ENCODE measurements at places on chromosomes 2 and 18.

DNA sequence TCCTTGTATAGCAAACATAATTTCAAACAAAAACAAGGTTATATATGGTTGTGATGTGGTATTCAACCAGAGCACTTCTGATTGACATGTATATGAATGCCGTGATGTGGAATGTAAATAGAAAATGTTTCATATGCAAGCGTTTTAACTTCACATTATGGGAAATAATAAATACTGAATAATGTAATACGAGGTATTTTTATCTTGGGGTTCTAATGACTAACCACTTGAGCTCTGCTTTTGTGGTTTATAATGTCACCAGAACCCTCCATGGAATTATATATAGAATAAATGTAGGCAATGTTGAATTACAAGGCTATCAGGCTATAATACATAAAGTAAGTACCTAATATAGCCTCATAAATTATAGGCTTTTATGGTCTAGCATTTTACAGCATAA lies 72.4 kb downstream of the ZNF521 start:
- no peak for DNase-seq

DNA sequence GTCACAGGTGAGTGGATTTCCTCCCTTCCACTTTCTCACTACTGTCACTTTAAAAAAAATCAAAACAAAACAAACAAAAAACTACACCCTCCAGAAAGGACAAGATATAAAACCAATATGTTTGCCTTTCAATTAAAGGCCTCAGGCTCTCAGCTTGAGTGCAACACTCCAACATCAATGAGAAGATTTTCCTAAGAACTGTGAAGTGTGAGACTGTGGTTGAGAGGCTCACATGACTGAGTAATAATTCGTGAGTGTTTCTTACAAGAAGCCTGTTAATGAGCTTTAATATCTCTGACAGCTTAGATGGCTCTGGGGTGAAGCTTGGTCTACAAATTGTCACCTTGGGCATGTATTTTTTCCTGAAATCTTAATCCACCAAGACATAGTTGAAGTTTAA lies 216.1 kb downstream of the ETAA1 start:
- DNase-seq: no peak

GRCh38 chr2:65479524-65479923 lies 47.1 kb upstream of the SPRED2 start:
- no peak for DNase-seq

DNA sequence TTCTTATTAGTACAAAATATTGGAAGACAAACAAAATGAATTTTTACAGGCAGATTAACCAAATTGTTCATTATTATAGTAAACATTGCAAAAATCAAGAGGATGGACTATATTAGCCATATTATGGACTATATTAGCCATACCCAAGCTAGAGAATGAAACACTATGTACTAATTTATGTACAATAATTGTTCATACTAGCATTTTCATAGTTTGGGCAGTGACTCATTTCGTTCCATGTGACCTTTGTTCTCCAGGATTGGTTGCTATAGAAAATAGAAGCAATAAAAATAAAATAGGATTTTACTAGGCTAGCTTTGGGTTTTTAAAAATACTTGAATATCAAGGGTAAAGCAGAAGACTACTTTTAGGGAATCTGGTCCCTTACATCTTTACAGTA lies 176.8 kb downstream of the ZEB2 start:
- no peak for DNase-seq

GRCh38 chr2:224034017-224034416 lies 5.1 kb downstream of the SERPINE2 start:
- no peak for DNase-seq

DNA sequence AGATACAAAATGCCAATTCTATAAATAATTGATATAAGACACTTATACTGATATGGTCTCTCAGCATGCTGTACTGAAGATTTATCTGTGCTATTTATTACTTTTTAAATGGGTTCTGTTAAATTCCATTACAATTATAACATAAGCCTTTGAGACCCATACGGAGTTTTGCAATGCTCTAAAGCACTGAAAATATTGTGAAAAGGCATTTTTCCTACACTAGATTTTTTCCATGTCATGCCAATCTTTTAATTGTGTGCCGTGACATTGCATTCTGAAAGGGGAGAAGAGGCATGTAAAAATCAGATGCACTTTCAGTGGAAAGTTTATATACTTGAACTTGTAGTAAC lies 46.5 kb downstream of the EFEMP1 start:
- no peak for DNase-seq

- no peak for DNase-seq
These were observed 7.1 kb downstream of the UBXN2A start for GRCh38 chr2:23947350-23947749.

DNA sequence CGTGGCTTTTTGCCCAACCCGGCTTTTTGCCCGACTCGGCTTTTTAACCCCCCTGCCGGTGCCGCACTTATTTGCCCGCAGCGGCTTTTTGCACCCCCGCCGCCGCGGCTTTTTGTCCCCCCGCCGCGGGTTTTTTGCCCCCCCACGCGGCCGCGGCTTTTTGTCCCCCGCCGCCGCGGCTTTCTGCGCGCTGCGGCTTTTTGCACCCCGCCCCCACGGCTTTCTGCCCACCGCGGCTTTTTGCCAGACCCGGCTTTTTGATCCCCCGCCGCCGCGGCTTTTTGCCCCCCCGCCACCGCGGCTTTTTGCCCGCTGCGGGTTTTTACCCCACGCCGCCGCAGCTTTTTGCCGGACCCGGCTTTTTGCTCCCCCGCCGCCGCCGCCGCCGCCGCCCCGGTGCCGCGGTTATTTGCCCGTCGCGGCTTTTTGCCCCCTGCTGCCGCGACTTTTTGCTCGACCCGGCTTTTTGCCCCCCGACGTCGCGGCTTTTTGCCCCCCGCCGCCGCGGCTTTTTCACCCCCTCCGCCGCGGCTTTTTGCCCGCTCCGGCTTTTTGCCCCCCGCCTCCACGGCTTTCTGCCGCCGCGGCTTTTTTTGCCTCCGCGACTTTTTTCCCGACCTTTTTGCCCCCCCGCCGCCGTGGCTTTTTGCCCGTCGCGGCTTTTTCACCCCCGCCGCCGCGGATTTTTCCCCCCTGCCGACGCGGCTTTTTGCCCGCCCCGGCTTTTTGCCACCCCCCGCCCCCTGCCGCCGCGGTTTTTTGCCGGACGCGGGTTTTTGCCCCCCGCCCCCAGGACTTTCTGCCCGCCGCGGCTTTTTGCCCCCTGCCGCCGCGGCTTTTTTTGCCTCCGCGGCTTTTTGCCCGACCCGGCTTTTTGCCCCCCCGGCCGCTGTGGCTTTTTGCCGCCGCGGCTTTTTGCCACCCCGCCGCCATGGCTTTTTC lies 2786.5 kb downstream of the RPIA start:
- no peak for DNase-seq

DNA sequence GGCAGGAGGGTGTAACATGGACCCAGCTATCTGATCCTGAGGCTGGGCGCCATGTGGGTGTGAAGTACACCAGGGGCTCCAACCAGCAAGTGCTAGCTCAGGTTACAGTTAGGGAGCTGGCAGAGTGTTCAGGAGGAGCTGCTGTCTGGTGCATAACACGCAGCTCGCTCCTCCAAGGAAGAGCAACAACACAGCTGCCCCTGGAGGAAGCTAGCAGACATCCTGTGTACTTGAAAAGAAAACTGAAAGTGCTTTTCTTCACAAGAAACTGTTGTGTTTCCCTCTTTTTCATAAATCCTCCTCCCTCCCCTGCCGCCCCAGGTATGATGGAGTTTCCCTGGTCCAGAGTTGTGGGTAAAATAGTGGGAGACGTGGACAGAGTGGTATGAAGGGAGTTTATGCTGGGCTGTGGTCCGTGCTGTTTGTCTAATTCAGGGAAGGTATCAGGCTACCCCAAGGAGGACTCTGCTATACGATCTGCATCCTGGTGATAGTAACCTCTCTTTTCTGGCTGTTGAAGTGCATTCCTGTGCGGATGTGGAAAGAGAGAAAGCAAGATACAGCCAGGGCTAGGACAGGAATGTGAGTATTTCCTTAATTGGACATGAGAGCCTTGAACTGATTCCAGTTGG lies 6.1 kb upstream of the LBH start:
- no peak for DNase-seq

GRCh38 chr2:76812156-76812555 lies 710.0 kb downstream of the LRRTM4 start:
- DNase-seq: no peak

GRCh38 chr2:238940806-238941205 lies 92.9 kb downstream of the TWIST2 start:
- DNase-seq: no peak

DNA sequence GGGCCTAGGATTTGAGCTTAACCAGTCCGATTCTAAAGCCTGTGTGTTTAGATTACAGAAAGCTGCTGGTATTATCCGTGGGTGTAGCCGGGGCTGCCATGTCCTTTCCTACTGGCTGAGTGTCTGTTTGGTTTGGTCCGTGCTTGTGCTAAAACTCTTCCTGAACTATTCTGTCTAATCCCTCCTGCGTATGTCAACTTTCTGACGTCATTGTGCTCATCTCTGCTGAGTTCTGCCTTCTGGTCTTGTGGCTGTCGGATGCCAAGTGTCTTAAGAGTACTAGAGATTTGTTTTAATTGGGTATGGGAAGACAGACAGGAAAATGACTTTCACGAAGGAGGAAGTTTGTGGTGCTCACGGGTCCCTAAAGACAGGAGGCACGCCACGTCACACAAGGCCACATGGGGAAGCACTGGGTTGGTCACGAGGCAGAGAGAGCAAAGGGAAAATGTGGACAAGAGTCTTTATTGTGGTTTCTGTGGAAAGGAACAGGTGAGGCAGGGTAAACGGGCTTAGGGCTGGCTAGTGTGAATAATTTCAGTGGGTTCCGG lies 31.8 kb upstream of the NTSR2 start:
- DNase-seq: no peak

GRCh38 chr2:21096458-21096857 lies 27.3 kb upstream of the TDRD15 start:
- no peak for DNase-seq

DNA sequence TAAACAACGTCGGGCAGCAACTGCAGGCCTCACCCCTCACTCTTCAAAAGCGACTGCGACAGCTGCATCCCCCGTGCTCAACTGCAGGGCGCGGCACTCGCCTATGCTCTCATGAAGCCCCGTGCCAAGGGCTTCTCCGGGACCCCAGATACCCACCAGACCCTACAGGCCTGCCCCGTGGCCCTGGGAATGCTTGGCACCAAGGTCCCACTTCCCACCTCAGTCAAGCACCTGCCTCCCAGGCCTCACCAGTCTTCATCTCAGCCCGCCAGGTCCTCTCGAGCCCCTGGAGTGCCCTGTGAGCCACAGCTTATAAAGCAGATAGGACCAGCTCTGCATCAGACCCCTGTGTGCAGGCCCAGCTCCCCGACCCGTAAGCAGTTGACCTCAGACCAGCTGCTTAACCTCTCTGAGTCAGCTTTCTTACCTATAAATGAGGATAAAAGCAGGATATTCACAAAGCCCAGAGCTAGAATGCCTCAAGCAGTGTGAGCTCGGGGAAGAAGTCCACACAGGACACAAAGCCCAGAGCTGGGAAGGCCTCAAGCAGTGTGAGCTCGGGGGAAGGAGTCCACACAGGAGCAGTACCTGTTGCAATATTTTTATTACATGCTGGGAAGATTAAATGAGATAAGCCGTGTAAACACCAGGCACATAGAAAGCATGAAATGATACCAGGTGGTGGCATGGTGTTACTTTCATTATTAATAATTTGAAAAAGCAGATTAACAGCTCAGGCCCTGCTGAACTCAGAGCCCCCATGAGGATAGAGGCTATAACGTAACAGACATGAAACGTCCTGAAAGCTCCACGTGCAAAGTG lies 96.9 kb downstream of the HDAC4 start:
- DNase-seq: no peak

GRCh38 chr2:62661263-62661635 lies 44.3 kb upstream of the EHBP1 start:
- no peak for DNase-seq

DNA sequence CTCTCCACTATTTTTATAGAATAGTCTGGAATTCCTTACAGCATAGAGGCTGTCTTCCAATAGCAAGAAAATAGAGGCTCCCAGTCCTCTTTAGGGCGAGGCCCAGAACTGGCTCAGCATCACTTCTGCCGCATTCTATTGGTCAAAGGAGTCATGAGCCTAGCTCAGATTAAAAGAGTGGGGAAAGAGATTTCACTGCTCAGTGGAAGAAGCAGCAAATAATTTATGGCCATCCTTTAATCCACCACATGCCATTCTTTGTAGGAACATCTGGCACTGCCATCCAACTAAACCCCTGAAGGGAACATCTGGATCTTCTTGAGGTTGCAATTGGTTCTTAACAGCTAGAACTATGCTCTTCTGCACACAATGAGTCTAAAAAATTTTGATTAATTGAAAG lies 43.4 kb upstream of the NEUROD1 start:
- no peak for DNase-seq

DNA sequence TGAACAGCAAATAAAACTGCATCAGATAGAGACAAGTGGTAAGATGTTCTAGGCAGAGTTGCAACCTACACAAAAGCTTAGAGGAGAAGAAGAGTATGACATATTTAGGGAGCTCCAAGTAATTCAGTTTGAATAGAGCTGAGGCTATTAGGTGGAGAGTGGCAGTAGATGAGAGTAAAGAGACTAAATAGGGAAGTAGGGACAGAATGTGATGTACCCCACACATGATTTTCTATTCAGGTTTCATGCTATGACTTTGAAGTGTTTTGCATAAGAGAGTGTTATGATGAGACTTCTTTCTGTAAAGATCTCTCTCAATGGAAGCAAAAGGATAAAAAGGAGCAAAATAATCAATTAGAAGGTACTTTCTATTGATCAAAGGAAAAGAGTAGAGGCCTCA lies 206.8 kb upstream of the ERBB4 start:
- no peak for DNase-seq

- DNase-seq: no peak
These were observed 133.3 kb downstream of the CDH2 start for GRCh38 chr18:28043631-28044030.

- no peak for DNase-seq
These were observed 104.9 kb downstream of the NCK2 start for GRCh38 chr2:105849431-105850179.

DNA sequence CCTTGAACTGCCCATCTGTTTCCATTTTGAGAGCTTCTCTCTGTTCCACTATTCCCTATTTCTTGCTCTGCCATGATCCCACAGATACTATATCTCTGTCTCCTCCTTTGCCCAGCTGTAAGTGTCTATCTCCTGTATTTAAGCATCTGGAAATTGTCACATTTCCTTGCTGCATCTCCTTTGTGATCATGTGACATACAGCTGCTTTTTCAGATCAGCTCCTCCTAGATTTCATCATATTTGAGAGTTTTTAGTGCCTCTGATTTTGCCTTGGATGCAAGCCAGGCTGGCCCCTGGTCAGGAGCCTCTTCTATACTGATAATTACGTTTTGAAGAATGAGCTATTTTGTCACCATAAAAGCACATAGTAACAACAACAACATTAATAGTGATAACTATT lies 131.7 kb upstream of the TNP1 start:
- DNase-seq: no peak

DNA sequence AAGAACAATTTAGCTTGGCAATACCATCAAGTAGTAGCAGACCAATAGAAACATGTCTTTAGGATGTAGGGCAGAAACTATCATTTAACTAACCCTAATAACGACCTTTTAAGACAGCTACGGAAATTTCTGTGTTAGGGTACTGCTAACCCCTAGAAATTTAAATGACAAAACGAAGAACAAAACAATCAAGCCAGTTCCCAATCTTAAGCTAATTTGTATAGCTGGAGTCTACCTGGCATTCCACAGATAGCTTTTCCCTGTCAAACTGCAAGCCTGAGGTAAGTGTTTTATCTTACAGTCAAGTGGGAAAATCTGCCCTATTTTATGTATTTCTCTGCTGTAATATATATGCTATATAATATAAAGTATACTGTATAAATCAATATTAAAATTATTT lies 37.6 kb upstream of the CDKL4 start:
- DNase-seq: no peak

All from stimulated activated CD4-positive, alpha-beta T cell treated with anti-CD3 and anti-CD28 coated beads, Interleukin-15, amount 100 ng/mL, for 1 hour (primary cell).